Trophoblast cell (in vitro differentiated cells and primary cell): ENCODE measurements at places on chromosomes 3 and 15.

GRCh38 chr3:41073190-41073589 lies 126.1 kb upstream of the CTNNB1 start:
- no peak for DNase-seq

GRCh38 chr3:80014576-80014975 lies 246.8 kb upstream of the ROBO1 start:
- DNase-seq = peak; percentile 14

- DNase-seq = peak; percentile 75
These were observed 339.0 kb upstream of the PROK2 start for GRCh38 chr3:72123908-72124441.

DNA sequence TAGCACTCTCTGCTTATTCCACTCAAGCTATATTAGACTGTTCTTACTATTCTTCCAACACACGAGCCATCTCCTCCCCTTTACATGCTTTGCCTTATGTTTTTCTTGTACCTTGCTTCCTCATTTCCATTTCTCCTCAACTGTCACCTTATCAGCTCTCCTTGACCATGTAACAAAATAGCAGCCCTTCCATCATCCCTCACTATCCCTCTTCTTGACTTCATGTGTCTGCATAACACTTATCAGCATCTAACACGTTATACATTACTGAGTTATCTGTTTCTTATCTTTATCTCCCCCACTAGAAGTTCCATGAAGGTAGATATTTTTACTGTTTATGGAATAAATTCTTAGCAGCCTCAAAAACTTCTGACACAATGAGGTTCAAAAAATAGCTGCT lies 45.3 kb downstream of the TRPM7 start:
- DNase-seq = no peak

GRCh38 chr15:89174476-89174875 lies 46.9 kb downstream of the RLBP1 start:
- no peak for DNase-seq

GRCh38 chr3:28544831-28545230 lies 196.2 kb upstream of the AZI2 start:
- no peak for DNase-seq

DNA sequence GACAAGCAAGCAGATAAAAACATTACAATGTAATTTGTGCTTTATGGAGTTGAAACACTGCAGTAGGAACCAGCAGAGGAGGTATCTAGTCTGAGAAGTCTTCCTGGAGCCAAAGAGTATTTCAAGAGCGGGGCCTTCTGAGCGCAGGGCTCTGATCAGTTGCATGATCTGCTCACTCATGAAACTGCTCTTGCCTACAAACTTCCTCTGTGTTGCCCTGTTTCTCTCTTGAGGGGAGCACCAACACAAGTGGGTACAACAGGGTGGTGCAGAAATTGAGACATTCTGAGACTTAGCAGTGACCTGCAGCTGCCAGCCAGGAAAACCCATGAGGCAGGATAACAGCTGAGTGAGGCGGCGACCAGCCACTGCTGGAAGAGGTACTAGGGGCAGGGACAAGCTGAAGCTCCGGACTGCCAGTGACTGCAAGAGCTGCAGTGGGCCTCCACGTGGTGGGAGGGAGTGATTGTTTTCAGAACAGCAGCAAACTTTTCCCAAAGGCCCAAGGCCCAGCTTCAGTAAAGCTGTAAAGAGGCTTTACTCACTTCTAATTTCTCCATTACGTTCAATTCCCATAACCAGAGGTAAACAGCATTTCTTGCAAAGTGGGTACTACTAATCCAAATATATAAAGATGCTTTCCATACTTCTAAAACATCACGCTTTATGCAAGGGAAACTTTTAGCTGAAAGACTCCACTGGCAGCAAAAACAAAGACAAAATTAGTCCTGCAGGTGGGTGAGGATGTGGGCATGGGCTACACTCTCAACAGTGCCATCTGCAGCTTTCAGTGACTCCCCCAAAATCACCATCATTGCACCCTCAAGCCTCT lies 69.0 kb upstream of the LPP start:
- DNase-seq = no peak
